ENCODE measurements at places on chromosomes 6 and 20.

DNA sequence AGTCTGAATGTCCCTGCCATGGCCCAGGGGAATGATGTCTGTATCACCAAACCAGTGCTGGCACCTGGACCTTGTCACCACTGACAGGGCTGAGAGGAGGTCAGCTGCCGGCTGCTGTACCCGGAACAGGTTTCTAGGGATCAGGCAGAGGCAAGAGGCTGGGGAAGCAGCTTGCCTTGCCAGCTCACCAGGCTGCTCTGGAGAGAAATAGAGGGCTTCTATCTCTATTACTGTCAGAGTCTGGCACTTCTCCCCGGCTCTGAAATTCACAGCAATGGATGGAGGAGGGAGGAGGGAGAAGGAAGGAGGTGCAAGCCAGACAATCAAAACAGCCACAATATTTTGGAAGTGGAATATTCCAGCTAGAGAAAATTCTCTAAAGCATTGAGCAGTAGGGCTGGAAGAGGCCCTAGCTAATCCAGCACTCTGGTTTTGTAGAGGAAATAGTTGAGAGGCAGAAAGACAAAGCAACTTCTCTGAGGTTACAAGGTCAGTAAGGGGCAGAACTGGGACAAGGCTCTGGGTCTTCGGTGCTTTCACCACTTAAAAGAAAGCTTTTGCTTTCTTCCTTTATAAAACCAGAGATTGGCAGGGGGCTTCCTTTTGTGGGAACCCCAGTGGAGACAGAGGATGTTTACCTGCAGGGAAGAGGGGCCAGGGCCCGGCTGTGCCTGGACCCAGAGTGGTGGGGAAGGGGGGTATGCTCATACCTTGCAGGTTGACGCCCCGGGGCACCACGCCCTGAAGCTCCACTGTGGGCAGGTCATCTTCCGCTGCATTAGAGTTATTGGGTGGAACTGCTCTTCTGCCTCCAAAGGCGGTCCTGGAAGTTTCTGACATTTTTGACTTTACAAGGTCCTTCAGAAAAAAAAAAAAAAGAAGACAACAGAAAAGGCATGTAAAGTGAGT lies 2.4 kb downstream of the F13A1 start:
- DNase-seq, result no peak

DNA sequence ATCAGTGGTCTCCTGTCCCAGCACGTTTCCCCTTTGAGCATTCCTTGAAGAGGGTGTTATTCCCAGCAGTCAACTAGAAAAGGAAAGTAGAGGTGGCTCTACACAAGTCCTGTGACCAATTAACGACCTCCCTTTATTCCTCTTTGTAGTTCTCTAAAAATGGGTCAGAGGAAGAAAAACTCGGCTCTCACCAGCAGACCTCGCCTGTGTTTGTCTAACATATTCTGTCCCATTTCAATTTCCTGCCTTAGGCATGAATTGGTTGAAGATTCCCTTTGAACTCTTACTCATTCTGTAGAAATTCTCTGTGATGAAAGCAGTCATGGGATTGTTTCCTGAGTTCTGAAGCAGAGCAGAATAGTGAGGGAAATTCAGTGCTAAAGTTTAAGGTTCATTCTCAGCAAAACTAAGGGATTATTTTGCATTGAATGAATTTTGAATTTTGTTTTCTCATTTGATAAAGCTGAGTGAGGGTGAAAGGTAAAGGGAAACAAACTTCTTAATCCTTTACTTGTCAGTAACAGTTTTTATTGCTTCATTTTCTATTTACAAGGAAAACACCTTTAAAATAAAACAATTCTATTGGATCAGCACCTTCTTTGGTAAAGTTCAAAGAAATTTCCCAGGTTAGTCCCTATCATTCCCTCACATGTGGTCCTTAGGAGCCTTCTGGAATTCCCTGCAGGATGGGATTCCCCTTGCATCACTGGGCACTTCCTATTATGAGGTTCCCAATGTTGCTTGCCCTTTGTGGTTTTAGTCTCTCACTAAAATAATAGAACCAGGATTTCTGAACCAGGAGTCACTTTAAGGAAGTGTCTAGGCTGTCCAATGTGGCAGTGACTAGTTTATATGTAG lies 105.8 kb downstream of the SLX4IP start:
- no peak for DNase-seq

DNA sequence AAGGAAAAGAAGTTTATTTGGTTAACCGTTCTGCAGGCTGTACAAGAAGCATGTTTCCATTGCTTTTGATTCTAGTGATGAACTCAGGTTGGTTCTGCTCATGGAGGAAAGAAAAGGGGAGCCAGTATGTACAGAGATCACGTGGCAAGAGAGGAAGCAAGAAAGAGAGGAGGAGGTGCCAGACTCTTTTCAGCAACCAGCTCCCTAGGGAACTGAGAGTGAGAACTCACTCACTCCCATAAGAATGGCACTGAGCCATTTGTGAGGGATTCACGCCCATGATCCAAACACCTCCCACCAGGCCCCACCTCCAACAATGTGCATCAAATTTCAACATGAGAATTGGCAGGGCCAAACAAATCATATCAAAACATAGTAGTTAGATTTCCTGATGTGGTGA lies 649.1 kb downstream of the EPM2A start:
- DNase-seq, result peak; percentile 11

- DNase-seq, result no peak
These were observed 61.2 kb downstream of the GFOD1 start for GRCh38 chr6:13425943-13426931.

- DNase-seq, result no peak
These were observed 45.2 kb downstream of the HDGFL1 start for GRCh38 chr6:22614547-22614946.

DNA sequence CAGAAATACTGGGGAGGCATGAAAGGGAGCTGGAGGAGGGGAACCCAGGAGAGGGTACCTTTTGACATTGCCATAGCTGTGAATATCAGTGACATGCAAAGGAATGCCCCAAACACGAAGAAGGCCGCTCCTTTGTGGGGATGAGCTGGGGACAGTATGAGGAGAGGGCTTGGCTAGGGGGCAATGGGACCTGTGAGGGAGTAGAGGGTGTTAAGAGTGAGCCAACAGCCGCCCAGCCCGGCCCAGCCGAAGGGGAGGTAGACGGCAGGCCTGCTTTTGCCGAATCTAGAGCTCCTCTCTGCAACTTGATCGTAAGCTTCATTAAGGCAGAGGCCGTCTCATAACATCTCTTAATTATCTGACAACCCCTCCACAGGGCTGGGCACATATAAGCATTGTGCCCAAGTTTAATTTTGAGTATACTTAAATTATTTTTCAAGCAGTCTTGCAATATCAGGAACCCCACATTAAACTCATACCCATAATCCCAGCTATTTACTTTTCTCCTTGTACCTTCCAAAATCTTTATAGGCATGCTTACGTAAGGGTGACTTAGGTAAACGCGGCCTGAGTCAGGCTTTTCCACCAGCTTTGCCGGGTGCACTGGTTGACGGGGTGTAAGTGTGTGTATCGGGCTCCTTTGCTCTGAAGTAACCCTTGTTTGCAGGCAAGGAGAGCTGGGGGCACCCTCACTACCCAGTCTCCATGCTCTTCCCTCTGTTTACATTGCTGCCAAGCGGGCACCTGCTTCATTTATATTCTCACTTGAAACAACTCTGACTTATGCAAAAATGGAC lies 24.9 kb upstream of the VEGFA start:
- DNase-seq, result no peak

- no peak for DNase-seq
These were observed 42.9 kb upstream of the SPTLC3 start for GRCh38 chr20:12965870-12966251.

GRCh38 chr6:136550330-136551071 lies at the start of gene MAP7:
Gene MAP7, minus strand, starts transcription at chr6:136550422. Its CDS starts 14 bp downstream, at chr6:136550408.
- no peak for DNase-seq

DNA sequence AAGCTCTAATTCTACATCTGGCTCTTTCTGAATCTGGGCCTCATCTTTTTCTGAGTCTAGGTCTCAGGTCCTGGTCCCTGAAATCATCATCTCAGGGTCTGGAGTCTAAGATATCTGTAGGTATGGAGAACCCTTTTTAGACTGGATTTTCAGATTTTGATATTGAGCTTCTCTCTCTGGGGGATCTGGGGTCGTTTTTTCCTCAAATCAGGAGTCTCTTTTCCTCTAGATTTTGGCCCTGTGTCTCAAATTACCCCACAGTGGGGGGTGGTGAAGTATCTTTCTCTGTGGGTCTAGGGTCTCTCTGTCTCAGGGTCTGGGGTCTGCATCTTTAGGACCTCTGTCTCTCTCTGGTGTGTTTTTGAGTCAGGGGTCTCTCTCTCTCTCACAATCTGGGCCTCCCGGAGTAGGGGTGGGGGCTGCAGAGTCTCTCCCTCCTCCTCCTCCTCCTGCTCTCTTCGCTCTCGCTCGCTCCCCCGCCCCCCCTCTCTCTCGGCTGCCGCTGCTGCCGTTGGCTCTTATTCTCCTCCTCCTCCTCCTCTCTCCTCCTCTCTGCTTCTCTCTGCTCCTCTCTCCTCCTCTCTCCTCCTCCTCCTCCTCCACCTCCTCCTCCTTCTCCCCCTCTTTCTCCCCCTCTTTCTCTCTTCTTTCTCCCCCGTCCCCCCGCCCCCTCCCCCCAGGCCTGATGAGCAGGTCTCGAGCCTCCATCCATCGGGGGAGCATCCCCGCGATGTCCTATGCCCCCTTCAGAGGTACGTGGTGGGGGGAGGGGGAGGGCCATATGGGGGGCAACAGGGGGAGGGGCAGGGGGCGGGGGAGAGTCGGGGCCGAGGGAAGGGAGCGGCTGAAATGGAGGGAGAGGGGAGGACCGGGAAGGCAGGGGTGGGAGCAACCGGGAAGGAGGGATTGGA lies at the start of gene SYNGAP1:
TSS of gene SYNGAP1 (plus strand) at position 486 of the 911 bp plus-strand sequence. CDS start at position 686, 200 bp downstream.
- DNase-seq, result no peak

DNA sequence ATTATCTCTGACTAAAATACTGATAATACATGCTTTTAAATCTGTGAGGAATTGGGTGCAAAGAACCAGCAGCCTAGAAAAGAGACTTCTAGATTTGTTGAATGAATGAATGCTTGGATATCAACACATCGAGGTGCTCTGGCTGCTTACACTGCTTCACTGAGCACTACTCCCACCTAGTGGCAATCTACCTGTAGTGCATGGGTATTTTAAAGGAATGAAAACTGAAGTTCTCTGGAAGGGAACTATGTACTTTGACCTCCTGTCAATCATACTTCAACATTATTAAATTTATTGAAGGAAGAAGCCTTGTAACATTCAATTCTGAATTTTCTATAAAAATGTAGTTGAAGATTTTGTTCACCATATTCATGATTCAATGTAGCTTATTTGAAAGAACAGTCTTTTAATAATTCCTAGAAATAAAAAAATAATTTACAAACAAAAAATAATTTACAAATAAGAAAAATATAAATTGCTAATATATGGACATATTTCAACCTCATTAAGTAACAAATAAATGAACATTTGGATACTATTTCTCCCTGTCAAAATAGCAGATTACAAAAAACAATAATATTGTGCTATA lies 111.2 kb upstream of the MMS22L start:
- DNase-seq, result no peak

Data from forelimb muscle (tissue), 1 donor.